GDM1 (cell line): ENCODE measurements at places on chromosomes 7 and 10.
A peak's percentile ranks its signal among the peaks of the same experiment; 100 is the strongest.

DNA sequence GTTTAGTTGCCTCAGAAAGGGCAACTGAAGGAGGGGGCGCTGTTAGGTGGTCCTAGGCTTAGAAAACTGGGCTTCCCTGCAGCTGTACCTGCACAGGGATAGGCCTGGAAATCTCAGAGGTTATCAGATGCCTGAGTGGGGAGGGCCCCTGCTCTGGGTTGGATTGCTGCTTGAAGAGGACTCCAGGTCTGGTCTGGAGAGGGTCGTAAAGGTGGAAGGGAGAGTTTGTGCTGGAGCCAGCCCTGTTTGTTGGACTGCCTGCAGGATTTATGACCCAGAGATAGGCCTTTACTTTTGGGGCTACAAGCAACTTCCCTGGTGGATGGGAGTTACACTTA is 765.9 kb downstream of the GRID1 start:
- DNase-seq = no peak

DNA sequence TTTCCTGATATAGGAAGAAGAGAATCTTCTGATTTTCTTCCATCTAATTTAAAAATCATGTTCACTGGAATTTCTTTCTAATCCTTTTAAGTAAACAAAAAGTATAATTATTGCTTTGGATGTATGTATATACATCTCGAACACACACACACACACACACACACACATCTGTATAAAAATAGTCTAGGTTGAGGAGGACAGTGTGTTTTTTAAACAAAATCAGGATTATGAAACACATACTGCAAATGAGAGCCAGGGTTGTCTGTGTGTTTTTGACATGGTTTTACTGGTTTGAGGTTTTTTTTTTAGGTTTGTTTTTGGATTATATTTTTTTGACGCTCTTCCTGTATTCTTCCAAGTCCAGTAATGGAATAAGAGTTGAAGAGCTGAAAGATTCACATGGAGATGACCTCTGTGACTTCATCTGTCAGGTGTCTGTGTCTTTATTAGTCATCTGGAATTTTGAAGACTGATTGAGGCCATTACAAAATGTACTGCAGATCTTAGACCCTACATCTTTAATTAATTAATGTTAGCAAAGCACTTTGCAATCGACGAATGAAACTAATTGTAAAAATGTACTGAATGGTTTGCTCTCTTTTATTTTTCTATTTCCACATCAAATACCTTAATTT is 237.1 kb downstream of the SUGCT start:
- DNase-seq = no peak

DNA sequence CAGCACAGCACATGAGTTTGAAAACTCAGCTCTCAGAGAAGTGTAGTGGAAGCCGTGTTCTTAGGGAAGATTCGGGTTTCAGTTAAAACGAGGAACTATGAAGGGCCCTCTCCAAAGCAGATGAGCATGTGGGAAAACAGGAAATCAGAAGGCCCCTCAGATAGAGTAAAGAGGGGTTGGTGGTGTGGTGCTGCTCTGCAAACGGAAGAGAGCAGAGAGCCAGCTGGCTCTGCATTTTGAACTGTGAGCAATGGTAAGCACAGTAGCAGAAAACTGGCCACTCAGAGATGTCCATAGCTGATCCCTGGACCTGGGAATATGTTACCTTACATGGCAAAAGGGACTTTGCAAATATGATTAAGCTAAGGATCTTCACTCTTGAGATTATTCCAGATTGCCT is 27.9 kb upstream of the CUL1 start:
- peak; percentile 64 for DNase-seq

- no peak for DNase-seq
These were observed 14.4 kb downstream of the PROSER2 start for GRCh38 chr10:11837372-11838161.

DNA sequence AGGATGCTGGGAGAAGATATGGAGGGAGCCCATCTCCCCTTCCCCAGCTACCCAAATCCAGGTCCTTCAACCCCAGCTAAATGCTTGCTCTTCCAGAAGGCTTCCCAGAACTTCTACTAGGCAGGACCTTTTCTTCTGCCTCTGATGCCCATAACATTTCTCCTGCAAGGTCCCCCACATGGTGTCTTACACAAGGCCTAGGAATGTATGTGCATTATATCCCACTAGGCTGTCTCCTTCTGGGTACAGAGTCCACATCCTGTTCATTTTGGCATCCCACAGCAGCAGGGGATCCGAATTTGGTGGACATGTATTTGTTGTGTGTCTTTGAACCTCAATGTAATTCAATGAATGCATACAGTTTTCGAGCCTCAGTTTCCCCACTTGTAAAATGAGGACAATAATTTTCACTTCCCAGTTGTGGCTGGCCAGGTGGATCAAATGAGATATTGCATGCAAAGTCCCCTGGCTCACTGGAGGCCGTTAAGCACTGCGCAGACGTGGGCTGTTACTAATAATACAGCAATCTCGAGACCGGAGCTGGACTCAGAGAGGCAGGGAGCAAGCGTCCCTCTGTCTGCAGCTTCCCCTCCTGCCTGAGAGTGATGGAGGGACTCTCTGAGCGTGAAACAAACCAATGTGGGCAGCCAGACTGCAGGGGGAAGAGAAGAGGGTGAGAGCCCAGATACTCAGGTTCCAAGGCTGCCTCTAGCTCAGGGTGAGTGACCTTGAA is 18.6 kb upstream of the YWHAG start:
- no peak for DNase-seq

- peak; percentile 16 for DNase-seq
These were observed 52.2 kb downstream of the GPR158 start for GRCh38 chr10:25226775-25227682.
